ENCODE measurements at places on chromosomes 4 and X.
A peak's percentile ranks its signal among the peaks of the same experiment; 100 is the strongest.

DNA sequence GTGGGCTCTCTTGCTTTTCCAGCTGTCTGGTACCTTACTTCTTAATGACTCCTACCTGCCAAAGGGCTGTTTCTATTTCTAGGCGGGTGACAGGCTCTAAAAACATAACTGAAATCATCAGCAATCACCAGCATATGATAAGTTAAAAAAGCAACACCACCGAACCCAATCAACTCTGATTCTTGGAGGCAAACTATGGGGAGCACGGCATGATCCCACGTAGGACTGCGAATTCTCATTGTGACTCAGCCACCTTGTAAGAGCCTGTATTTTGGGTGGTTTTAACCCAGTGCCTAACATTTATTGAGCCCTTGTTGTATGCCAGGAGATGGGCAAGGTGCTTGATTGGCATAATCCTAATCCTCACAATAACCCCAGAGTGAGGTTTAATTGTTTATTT lies 156.8 kb downstream of the PACRGL start:
- H3K4me3 ChIP-seq, result no peak overlapping the region
- no peaks in the 10 kb centered on the region for H3K27me3 ChIP-seq
- H3K36me3 ChIP-seq, result no peaks in the 10 kb centered on the region
- no peak for DNase-seq
- H3K27ac ChIP-seq, result no peak overlapping the region

- no peaks in the 10 kb centered on the region for H3K36me3 ChIP-seq
- H3K27me3 ChIP-seq, result peaks cover 4% of the 10 kb centered on the region
- peaks cover 7% of the 10 kb centered on the region for H3K4me1 ChIP-seq
These were observed 111.7 kb upstream of the PDHA2 start for GRCh38 chr4:95728145-95728544.

- H3K27me3 ChIP-seq, result peaks cover 5% of the 10 kb centered on the region
- H3K36me3 ChIP-seq, result no peaks in the 10 kb centered on the region
- H3K27ac ChIP-seq, result no peak overlapping the region
These were observed 22.6 kb upstream of the PHF8 start for GRCh38 chrX:54066841-54067240.

GRCh38 chr4:168605411-168605810 lies 108.6 kb downstream of the PALLD start:
- H3K27ac ChIP-seq, result peak overlapping the region; percentile 18
- peak; percentile 82 for DNase-seq
- peaks cover 4% of the 10 kb centered on the region for H3K4me1 ChIP-seq
- H3K27me3 ChIP-seq, result no peaks in the 10 kb centered on the region
- H3K36me3 ChIP-seq, result no peaks in the 10 kb centered on the region
- no peak overlapping the region for H3K4me3 ChIP-seq

GRCh38 chrX:112094729-112095128 lies 12.2 kb upstream of the TRPC5 start:
- H3K27me3 ChIP-seq, result no peaks in the 10 kb centered on the region
- H3K27ac ChIP-seq, result no peak overlapping the region
- H3K4me1 ChIP-seq, result no peaks in the 10 kb centered on the region
- no peaks in the 10 kb centered on the region for H3K36me3 ChIP-seq
- DNase-seq, result no peak

Measured in mesenchymal stem cell (in vitro differentiated cells and primary cell).